ENCODE measurements at places on chromosomes 2 and 18.
A peak's percentile ranks its signal among the peaks of the same experiment; 100 is the strongest.

GRCh38 chr18:48006415-48007175, 76.1 kb upstream of the SMAD2 start:
- no peak for DNase-seq

- DNase-seq: no peak
Observed at GRCh38 chr2:104249629-104250028, 604.3 kb upstream of the POU3F3 start.

GRCh38 chr2:78546843-78547242, 478.7 kb upstream of the REG3G start:
- no peak for DNase-seq

- DNase-seq: no peak
Observed at GRCh38 chr2:239692362-239692851, 291.6 kb upstream of the HDAC4 start.

- no peak for DNase-seq
Observed at GRCh38 chr2:113285816-113286215, 7.1 kb upstream of the PAX8 start.

DNA sequence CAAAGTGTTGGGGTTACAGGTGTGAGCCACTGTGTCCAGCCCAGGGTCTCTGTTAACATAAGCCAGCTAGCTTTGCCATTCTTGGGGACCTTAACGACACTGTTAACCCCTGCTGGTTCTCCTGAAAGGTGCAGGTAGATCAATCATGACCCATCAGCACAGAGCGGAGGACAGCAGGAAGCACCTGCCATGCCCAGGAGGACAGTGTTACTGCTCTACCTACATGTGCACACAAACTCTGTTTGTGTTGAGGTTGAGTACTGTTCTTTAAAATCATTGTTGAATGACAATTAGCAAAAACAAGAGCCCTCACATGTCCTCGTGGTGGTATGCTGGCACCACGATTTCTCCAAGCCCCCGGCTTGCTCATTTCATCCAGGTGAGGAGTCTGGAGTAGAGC, 120.9 kb downstream of the FAM210A start:
- no peak for DNase-seq

GRCh38 chr2:47655563-47655880, 127.4 kb upstream of the MSH6 start:
- DNase-seq: no peak

DNA sequence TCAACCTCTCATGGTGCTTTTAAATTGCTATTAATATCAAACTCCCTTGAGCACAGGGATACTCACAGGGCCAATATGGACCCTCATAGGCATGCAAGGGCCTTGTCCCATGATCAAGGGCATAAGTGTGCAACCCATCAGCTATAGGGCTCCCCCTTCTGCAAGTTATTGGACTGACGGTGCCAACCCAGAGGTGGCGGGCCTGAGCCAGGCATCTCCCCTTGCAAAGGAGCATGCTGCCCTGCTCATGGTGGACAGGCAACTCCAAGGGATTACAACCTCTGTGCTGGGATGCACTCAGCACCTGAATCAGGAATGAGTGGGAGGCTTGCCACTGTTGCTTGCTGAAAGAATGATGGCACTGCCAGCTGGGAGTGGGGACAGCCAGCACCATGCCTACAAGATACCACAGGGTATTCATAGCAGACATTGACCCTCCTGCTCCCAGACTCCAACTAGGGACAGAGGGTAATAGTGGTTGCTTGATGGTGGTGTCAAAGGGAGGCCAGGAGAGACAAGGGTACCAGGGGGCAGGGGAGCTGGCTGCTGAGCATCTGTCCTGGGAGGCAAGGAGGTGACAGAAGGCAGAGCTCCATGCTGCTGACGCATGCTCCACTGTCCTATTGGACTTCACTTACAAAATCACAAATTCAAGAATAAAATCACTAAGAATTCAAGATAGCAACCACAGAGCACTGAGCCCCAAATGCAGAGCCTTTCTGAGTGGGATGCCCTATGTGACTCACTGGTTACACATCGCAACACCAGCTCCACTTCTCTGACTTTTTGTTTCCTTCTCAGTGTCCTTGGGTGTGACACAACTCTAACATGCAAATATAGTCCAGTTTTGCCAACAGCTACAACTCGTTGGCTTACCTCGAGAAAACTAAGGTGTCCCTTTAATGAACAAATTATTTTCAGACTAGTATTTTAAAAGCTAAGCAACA, 157.1 kb upstream of the CCDC150 start:
- no peak for DNase-seq

DNA sequence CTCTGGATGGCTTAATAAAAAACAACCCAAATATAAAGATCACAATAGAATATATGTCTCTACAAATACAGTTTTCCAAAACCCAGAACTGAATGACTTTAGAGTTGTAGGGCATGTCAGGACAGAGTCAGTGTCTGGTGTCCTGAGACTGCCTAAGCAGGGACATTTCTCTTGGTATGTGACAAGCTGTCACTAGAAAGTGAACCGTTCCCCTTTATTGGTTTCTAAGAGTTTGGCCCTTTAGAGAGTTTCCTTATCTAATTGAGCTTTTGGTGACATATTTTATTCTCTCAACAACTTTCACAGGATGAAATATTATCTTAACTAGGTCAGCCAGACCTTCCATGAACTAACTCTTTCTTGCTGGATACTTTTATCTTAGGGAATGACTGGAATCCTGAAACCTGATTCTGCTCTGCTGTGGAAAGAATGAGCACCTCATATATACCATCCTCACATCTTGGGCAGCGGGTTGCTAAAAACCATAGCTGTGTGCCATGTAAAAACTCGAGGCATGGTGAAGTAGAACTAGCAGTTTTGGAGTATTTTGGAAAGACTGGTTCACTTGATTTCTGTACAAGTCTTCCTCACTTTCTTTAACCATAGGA, 54.8 kb downstream of the CAVIN2 start:
- no peak for DNase-seq

DNA sequence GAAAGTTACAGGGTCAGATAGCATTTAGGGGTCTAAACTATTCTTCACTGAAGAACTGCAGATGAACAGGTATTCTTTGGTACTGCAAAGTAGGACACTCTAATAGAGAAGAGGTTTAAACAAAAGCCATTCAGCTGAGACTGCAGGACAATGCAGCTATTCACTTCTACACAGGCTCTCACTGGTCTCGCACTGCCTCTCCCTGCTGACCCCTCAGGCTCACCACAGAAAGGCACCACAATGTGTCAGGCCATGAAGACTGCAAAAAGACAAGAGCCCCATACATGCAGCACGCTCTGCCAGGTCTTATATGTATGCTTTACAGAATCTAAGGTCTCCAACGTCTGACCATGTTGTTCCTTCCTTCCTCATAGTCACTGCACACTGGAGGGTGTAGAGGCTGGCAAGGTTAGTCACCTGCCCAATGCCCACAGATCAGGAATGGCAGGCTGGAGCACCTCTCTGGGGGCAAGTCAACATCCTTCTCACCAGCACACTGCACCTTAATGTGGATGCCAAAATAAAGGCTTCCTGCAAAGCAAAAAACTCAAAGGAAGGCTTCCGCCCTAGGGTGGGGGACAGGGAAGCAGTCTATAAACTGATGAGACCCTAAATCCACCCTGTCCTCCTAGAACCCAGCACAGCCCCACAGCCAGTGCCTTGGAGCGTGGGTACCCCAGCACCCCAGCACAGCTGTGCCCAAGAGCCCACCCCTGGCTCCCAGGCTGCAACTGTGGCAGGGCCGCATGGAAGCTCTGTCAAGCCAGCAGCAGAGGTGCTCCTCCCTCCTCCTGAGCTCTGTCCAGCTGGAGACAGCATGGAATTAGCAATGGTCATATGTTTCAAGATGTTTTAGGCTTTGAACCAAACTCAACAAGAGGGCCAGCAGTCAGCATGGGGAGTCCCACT, 10.7 kb upstream of the RNU4ATAC start:
- DNase-seq: no peak

DNA sequence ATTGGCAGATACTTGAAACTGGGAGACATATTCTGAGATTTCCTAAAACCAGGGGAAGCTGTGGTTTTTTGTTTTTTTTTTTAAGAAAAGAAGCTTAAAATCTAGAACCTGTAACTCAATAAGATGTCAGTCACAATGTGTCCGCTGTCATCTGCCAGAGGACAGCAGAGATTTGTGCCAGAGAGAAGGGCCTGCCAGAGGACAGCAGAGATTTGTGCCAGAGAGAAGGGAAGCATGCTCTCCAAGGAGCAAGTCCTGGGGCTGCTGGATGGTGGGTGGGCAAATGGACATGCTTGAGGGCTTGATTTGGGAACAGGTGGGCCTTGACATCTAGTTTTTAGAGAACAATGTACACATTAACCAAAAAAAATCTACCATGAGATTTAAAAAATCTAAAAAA, 77.9 kb downstream of the CCDC93 start:
- no peak for DNase-seq

DNA sequence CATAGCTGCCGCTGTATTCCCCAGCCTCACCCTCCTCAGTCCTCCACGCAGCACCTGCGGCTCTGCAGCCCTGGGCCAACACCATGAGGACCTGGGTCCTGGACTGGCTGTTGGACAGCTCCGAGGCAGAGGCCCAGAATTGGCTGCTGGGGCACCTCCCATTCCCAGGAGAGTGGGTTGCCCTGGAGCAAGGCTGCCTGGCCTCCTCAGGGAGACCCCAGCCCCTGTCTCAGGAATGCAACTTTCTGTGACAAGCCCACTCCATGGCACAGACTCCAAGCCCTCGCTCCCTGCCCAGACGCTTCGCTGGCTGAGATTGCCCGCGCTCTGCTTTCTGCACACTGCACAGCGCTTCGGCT, 33.0 kb downstream of the CYP26B1 start:
- DNase-seq: no peak

DNA sequence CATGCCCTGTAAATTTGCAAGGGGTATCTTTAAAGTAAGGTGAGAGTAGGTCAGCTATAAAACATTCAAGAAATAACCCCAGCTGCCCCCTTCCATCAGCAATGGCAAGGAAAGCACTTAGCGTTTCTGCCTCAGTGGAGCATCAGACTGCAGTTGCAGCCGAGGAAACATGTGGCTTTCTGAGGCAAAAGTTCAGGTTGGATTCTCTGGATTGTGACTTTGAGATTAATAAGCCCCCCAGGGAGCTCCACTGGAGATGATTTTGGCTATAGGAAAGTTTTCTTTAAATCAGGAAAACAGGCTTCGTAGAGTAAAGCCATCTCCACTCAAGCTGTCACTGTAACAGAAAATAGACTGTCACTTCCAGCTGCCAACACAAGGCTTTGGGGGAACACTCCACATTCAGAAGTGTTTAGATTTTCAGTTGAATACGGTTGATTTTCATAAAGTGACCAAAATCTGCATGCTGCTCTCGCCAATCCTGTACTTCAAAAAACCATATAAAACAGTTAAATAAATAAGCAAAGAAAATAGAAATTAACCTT, 15.3 kb upstream of the RIT2 start:
- DNase-seq: no peak

GRCh38 chr2:584863-585823, 92.1 kb downstream of the TMEM18 start:
- DNase-seq: peak; percentile 25

DNA sequence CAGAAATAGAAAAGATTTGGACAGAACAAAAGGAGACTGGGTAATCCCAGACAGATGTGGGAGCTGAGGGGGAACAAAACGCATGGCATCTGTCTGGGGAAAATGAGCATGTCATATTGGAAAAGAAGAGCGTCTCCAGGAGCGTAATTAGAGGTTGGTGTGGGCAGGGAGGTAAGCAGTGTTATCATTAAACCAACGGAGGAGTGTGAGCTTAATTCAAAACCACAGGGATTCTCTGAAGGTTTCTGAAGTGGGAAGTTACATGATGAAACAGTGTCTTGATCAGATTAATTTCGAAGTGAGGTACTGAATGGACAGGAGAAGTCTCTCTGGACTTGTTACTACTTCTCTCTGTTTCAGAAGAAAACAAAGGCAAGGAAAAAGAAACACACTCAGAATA, 53.3 kb downstream of the DTNB start:
- DNase-seq: no peak

- DNase-seq: no peak
Observed at GRCh38 chr18:77059294-77059916, 73.2 kb downstream of the MBP start.

DNA sequence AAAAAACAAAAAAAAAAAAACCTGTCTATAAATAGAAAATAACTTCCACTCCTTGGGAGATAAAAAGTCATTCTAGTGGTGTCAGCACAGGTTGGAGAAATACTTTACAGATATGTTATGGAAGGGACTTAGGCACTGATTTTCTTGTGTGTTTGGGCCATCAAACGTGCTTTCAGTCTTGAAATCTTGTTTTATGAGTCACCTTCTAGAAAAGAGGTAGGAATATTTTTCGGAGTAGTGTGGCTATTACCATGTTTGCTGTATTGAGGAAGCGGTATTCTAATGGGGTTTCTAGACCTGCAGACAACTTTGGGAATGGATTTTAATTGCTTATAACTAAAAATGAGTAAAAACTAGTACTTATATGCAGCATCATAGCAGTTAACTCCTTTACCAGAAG, 12.0 kb downstream of the HNMT start:
- DNase-seq: no peak

GRCh38 chr2:150625303-150625702, 137.8 kb upstream of the RND3 start:
- DNase-seq: no peak

DNA sequence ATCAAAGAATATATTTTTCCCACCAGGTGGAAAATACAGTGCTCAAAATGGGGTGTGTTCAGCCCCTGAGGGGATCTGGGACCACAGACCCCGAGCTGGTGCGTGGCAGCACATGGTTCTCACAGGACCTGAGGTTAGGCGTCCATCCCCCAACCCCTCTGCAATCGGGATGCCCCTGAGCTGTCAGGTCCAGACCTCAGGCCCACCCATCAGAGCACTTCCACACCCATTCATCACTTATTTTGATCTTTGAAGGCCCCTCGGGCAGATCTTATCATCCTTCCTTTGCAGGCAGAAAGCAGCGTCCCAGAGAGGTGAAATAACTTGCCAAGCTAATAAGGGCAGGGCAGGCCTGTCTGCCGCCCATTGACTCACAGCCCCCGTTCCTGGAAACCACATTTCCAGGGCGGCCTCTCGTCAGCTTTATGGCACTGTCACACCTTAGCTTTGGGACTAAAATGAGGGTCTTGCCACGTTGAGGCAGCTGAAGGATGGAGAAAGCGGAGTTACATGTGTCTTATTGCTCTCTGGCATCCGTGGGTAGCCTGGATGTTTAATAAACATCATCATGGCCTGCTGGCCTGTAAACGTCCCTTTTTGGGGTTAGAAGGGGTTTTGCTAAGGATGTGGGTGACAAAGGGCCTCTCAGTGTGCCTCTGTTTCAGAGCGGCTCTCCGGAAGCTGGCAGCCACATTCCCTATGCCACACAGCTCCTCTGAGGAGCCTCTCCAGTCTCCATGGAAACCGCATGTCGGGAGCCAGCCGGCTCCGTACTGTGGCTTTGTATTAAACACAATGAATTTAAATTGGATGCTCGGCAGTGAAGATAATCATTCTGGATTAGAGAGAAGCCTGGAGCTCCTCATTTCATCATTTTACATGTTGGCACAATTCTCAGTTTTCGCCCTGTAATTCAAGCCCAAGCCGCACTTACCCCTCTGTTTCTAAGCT, 58.3 kb upstream of the MAPRE3 start:
- no peak for DNase-seq

DNA sequence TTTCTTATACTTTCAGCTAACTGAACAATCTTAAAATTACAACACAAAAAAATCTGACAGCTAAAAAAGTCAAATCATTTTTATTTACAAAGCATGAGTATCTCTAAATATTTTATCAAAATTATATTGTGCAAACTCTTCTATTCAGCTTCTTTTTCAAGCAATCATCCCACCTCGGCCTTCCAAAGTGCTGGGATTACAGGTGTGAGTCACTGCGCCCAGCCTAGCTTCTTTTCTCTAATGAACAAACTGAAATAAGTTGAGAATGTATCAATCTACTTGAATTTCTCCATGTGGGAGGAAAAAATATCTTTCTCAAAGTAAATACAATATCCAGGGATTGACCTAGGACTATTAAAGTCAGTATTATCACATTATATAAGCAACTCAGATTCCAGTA, 14.9 kb downstream of the NDUFS1 start:
- DNase-seq: no peak

Data from stimulated activated naive CD4-positive, alpha-beta T cell (primary cell).